ENCODE measurements at places on chromosomes 1 and 21.

DNA sequence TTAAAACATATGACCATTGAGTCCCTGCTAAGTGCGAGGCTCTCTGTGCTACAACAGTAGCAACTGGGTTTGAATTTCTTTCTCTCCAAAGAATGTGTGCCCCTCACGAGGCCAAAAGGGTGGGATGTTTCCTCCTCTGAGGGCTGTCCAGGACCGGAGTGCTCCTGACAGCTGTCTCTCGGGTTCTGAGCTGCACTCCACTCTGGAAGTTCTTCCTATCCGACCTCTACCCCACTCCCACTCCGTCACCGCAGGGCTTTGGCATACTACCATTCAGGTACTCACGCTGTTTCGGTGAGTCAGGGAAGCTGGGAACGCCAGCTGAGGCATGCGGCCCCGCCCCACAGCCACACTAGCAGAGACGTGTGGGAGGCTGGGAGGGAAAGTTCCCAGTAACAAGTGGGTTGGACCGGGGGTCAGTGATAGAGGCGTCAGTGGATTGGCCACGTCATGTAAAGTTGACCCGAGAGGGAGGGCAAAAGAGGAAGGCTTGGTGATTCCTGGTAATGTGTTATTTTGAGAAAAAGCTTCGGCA lies 705 bp upstream of the SLC50A1 start:
- no peak for DNase-seq

- DNase-seq: no peak
Measured at GRCh38 chr1:79006564-79006963, at the start of gene ADGRL4. TSS of gene ADGRL4 (minus strand) at chr1:79006730. CDS start at chr1:79006654, 76 bp downstream.

DNA sequence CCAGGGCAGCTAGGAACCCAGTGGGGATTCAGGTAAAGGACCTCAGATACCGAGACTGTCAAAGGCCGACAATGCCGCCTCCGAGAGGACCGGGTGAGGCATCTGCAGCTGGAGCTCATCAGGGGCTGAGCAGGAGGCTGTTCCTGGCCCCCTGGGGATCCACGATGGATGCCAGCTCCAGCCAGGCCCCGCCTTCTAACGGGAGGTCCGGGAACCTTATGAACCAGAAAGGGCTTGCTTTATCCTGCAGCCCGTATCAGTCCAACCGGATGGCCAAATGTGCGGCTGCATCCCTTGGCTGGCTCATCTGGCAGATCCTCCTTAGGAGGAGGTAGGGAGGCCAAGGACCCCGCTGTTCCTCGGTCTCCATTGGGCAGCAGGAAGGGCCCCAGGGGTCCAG lies 32.0 kb downstream of the SLC45A1 start:
- DNase-seq: no peak

DNA sequence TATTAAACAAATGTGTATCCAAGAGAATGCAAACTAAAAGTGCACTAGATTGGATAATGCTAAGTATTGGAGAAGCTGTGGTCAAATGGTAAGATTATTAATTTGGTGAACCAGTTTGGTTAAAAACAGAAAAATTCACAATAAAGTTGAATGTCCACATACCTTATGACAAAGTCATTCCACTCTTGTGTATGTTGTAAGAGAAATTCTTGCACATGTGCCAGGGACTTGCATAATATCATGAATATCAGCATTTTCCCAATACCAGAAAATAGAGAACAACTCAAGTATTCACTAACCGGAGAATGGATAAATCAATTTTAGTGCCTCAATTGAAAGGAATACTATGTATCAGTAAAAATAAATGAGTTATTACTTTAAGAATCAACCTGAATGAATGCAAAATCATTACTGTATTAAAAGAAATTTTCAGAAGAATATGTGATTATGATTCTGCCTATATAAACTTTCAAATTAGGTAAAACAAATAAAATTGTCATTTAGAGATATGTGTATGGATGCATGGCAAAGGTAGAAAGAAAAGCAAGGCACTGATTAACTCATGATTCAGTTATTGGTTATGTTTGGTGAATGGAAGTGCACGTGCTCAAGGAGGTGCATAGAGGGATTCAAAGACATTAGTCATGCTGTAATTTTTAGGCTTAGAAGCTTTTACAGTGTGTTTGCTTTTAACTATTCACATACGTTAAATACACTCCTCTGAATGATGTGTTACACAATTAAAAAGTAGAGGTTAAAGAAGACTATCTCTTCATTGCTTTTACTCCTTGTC lies 217.4 kb upstream of the KCNK2 start:
- no peak for DNase-seq
